Foreskin keratinocyte (primary cell): ENCODE measurements at places on chromosomes 5 and 9.
A peak's percentile ranks its signal among the peaks of the same experiment; 100 is the strongest.

GRCh38 chr9:123655681-123656423 lies 274.1 kb downstream of the DENND1A start:
- no peak for DNase-seq

DNA sequence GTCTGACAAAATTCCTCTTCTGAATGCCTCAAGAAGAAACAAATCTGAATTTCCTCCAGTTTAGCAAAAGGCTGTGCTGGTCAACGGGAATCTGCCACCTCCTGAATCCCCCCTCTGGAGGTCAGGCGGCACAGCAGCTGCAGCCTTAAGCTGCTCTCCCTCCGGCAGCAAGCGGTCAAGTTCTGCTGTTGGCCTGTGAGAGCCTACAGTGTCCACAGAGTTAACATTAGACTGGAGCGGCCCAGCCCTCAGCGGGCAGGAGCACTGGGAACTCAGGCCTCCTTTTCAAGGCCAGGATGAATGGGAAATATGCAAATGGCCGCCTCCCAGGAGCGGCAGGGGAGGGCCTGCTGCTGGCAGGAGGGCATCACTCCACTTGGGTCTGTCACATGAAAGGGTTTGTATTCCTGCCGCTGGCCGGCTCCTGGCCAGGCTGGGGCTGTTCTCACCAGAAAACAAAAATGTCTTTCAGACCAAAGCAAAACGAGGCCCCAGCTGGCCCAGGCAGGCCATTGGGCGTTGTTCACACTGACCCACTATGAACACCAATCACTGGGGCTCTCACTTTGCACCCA lies 8.2 kb downstream of the ACSL6 start:
- no peak for DNase-seq

DNA sequence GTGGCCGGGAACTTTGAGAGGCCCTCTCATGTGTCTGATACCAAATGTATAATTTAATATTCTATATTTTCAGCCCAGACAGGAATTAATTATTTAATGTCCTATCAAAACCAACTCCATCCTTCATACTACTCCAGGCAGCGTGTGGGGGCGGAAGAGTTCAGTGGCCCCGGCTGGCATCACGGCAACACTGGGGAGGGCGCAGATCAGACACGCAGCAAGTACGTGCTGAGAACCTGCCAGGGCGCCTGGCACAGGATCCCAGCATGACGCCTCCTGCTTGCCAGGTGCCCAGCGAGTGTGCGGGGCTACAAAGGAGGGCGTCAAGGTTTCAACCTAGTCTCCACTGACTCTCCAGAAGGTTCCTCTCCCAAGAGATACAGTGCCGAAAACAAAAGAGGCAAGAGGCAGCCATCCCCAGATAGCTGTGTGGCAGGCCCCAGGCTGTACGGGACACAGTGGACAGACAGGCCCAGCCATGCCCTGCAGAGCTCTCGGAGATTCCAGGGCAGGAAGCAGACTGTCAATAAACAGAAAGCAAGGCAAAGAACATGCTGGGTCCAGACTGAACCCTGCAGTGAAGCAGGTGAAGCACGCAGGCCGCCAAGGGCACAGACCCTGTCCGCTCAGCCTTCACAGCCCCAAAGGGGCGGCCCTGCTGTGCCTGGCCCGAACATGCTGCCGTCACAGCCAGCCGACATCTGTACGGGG lies 110.3 kb downstream of the VAV2 start:
- DNase-seq = peak; percentile 78

- no peak for DNase-seq
Observed at GRCh38 chr5:120678279-120678678, 214.2 kb downstream of the PRR16 start.

DNA sequence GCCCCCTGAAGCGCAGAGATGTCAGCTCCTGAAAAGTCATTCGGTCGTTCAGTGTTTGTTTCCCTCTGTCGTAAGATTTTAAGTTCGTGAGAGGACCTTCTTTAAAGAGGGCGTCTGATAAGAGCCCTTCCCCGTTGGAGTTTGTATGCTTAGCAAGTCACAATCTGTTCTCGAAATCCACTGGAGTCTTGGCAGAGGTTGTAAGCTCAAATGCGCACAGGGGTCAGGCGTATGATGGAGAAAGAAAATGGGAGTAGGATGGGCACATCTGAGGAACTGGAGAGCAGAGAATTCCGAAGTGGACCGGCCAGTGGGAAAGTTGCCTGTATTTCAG lies 710 bp downstream of the HSD17B4 start:
- no peak for DNase-seq

- DNase-seq = peak; percentile 47
Observed at GRCh38 chr9:136546697-136547501, 1.1 kb upstream of the NOTCH1 start.

GRCh38 chr9:6355728-6356127 lies 27.6 kb downstream of the TPD52L3 start:
- peak; percentile 48 for DNase-seq

DNA sequence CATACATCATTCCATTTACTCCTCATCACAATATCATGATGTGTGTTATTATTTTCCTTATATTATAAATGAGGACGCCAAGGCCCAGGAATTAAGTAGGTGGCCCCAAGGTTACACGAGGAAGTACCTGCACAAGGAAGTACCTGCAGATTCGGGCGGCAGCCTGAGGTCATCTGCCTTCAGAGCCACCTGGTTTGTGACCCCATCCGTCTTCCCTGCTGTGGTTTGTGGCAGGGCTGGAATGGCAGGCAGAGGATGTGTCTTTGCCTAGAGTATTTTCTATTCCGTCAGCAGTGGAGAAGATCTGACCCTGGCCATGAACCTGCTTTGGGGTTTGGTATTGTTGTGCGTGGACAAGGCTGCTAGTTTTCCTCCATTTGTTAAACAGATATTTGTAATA lies 59.7 kb downstream of the PDZD2 start:
- no peak for DNase-seq

- no peak for DNase-seq
Observed at GRCh38 chr5:170380361-170380951, 8.7 kb downstream of the KCNMB1 start.

DNA sequence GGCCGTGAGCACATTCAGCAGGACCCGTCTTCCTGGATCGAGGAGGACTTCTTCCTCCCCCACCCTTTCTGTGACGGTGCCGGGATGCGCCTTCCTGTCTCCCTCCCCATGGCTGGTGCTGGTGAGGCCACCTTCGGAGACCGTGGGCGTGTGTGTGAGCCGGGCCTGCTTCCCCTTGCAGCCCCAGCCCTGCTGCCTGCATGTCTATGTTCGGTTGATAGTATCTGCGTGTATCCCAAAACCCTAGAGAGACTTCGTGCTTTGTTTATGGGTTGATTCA lies 12.8 kb downstream of the CEP72 start:
- no peak for DNase-seq

DNA sequence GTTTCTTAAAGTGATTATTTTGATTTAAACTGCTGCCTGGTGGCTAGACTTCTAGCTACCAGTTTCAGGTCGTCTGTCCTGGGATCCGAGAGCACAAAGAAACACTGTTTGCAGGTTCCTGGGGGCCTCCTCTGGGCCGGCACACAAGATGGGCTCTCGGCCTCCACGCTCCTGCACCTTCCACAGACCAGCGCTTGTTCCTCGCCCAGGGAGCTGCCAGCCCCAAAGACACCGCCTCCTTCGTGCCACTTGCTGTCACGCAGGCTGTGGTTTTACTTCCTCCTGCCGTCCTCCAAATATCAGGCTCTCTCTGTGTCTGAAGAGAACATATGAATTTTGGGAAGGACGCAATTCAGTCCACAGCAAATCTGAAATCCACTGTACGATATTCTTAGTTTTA lies 105.8 kb downstream of the ROR2 start:
- DNase-seq = no peak

DNA sequence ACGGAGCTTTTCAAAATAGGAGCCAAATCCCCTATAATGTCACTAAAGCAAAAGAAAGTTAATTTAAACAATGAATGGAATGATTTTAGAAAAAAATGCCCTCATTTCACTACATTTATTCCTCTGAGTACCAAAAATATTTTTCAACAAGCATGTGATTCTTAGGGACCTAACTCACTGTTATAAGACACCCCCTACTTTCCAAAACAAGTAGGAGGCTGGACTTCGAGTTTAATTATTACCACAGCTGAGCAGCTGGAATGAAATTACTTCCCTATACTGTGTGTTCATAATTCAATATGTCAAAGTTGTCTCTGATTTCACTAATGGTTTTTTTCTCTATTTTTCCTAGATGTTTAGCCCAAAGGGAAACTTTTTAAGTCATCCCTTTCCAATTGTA lies 61.6 kb downstream of the SAXO1 start:
- DNase-seq = no peak

GRCh38 chr9:88835772-88836171 lies 155.5 kb upstream of the S1PR3 start:
- DNase-seq = no peak

DNA sequence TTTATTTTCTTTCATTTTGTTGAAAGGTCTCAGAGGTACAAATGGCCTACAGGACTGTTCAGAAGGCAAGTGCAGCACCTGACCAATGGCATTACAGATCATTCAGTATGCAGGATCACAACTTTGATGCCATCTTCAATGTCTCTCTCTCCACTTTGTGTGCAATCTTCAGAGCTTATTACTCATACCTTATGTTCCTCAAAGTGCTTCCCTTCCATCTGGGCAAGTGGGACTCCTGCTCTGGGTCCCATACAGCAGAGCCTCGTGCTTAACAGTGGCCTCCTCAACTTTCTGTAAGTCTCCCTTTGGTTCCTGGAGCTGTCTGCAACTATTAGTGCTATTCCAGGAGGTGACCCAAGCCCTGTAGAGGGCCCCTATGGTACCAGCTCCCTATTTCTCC lies 358.4 kb upstream of the RPS23 start:
- no peak for DNase-seq

- DNase-seq = no peak
Observed at GRCh38 chr5:166046956-166047355, 2244.5 kb upstream of the WWC1 start.

DNA sequence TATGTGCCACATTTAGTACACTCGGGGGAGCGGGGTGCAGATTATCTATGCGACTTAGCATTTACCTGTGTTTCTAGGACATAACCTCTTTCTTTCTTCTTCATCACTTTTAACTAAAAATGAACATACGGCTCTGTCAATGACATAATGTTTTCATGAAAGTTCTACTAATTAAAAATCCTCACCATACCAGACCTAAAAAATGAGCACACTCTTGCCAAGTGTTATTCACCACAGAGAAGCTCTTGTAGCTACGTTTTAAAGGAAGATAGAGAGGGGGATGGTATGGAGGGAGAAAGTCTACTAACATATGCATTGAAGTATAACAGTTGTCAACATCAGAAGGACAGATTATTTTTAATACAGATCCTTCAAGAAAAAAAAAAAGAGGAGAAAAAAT lies 1.6 kb downstream of the CDH10 start:
- DNase-seq = no peak

GRCh38 chr5:33371660-33372059 lies 69.1 kb upstream of the TARS1 start:
- DNase-seq = no peak

GRCh38 chr5:98016771-98017170 lies 756.7 kb upstream of the RGMB start:
- no peak for DNase-seq

- DNase-seq = no peak
Observed at GRCh38 chr9:94643176-94643575, 3.9 kb upstream of the FBP1 start.

- peak; percentile 63 for DNase-seq
Observed at GRCh38 chr9:10242255-10242654, 370.5 kb downstream of the PTPRD start.

GRCh38 chr9:121322037-121322736 lies 47.9 kb downstream of the STOM start:
- peak; percentile 94 for DNase-seq

- no peak for DNase-seq
Observed at GRCh38 chr5:73687357-73687756, 61.4 kb downstream of the ARHGEF28 start.

DNA sequence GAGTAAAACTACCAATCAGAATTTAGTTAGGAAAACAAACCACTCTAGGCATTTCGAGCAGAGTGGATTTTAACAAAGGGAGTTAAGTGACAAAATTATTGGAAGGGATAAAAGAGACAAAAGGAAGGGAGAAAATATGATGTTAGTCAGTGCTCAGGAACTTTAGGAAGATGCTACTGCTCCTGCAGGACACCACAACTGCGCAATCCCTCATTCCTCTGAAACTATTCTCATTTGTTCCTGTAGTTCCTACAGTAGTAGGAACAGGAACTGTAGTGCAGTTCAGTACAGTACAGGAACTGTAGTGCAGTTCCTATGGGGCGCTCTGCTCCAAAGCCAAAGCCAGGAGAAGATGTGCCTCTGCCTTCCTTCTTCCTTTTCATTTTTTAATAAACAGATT lies 29.9 kb upstream of the MEGF10 start:
- no peak for DNase-seq

GRCh38 chr9:35616681-35617459 lies 1.3 kb downstream of the CD72 start:
- no peak for DNase-seq

- no peak for DNase-seq
Observed at GRCh38 chr9:4141296-4141695, 158.6 kb downstream of the GLIS3 start.

- DNase-seq = no peak
Observed at GRCh38 chr9:96858670-96859069, 4.4 kb upstream of the ZNF782 start.

DNA sequence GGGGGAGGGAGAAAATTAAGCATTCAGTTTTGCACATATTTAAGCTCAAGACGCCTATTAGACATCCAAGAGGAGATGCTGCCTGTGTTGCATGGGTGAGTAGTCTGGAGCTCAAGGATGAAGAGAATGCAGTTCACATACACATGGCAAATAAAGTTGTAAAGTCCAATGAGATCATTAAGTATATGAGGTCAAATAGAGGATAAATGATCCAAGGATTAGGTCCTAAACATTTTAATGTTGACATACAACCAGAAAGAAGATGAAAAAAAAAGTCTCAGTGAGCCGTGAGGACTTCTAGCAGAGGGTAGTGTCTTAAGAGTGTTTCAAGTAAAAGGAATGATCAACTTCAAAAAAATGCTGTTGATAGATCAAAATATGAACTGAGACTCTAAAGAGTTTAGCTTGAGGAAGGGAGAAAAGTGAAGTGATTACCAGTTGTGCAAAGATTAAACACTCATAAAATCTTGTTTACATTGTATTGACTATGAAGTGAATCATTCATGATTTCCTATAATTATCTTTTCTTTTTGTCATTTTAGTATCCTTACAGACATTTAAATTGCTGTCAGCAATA lies 251.8 kb downstream of the ZNF608 start:
- no peak for DNase-seq

DNA sequence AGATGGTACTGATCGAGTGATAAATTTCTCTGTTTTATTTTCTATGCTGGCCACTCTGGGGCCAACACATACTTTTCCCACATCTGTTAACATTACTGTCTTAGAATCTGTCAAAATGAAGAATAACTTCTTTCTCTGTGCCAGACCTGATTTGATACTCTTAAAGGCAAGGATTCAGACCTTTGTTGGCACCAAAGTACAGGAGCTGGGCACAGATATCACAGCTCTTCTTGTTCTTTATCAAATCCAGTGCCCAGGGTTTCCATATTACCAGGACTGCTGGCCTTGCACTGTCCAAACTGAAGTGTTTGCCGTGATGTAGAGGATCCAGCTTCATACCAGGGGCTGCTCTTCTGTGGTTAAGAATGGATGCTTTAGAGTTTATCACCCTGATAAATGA lies 20.9 kb downstream of the ZNF474 start:
- DNase-seq = no peak
